ENCODE measurements at places on chromosomes 5 and 9.

GRCh38 chr5:5995819-5996218, 382.5 kb downstream of the MED10 start:
- no peaks in the 10 kb centered on the region for H3K4me1 ChIP-seq
- H3K27ac ChIP-seq: no peak overlapping the region
- no peaks in the 10 kb centered on the region for H3K36me3 ChIP-seq
- DNase-seq: no peak
- no peaks in the 10 kb centered on the region for H3K27me3 ChIP-seq

- no peaks in the 10 kb centered on the region for H3K4me1 ChIP-seq
- no peak overlapping the region for H3K27ac ChIP-seq
- no peak for DNase-seq
- no peaks in the 10 kb centered on the region for H3K27me3 ChIP-seq
- no peak overlapping the region for H3K4me3 ChIP-seq
These were observed 118.6 kb downstream of the FGF18 start for GRCh38 chr5:171537923-171538537.

DNA sequence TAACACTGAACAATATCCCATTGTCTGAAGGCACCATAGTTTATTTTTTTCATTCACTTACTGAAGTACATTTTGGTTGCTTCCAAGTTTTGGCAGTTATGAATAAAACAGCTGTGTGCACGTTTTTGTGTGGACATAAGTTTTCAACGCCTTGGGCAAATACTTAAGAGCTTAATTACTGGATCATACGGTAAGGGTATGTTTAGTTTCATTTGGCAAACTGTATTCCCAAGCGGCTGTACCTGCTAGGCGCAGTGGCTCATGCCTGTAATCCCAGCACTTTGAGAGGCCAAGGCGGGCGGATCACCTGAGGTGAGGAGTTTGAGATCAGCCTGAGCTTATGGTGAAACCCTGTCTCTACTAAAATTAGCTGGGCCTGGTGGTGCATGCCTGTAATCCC, 63.7 kb upstream of the FAM120A start:
- no peaks in the 10 kb centered on the region for H3K4me1 ChIP-seq
- no peak overlapping the region for H3K4me3 ChIP-seq
- peak overlapping the region; percentile 26 for H3K27ac ChIP-seq
- DNase-seq: no peak

DNA sequence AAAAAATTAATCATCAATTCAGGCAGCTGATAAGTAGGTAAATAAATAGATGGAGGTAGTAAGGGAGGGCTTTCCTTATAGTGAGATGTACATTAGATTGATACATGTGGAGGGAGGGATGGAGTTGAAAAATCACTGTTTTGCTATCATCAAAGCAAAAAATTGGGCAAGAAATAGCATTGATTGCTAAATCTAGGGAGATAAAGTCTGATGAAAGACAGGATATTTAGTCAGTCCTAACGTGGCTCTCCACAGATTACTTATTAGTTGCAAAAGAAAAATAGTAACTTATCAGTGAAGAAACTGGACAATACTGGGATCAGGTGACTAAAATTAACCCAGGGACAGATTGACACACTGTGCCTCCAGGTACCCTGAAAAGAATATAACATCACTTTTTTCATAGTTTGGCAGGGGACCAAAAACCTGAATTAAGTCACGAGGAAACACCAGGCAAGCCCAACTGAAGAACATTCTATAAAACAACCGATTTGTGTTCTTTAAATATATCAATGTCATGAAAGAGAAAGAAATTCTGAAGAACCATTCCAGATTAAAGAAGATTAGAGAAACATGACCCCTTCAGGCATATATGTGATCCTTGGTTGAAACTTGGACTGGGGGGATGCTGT, 27.1 kb upstream of the GOLPH3 start:
- no peaks in the 10 kb centered on the region for H3K36me3 ChIP-seq
- H3K4me3 ChIP-seq: no peak overlapping the region
- H3K27ac ChIP-seq: no peak overlapping the region
- no peak for DNase-seq

GRCh38 chr9:27534131-27534530, 4.5 kb upstream of the MOB3B start:
- H3K36me3 ChIP-seq: no peaks in the 10 kb centered on the region
- H3K4me1 ChIP-seq: peaks cover 12% of the 10 kb centered on the region
- peak overlapping the region; percentile 81 for H3K27ac ChIP-seq
- H3K4me3 ChIP-seq: no peak overlapping the region
- H3K27me3 ChIP-seq: no peaks in the 10 kb centered on the region

GRCh38 chr9:95981761-95982390, 106.4 kb downstream of the ERCC6L2 start:
- no peak overlapping the region for H3K27ac ChIP-seq
- peaks cover 10% of the 10 kb centered on the region for H3K36me3 ChIP-seq
- no peak for DNase-seq
- no peaks in the 10 kb centered on the region for H3K27me3 ChIP-seq
- no peak overlapping the region for H3K4me3 ChIP-seq

DNA sequence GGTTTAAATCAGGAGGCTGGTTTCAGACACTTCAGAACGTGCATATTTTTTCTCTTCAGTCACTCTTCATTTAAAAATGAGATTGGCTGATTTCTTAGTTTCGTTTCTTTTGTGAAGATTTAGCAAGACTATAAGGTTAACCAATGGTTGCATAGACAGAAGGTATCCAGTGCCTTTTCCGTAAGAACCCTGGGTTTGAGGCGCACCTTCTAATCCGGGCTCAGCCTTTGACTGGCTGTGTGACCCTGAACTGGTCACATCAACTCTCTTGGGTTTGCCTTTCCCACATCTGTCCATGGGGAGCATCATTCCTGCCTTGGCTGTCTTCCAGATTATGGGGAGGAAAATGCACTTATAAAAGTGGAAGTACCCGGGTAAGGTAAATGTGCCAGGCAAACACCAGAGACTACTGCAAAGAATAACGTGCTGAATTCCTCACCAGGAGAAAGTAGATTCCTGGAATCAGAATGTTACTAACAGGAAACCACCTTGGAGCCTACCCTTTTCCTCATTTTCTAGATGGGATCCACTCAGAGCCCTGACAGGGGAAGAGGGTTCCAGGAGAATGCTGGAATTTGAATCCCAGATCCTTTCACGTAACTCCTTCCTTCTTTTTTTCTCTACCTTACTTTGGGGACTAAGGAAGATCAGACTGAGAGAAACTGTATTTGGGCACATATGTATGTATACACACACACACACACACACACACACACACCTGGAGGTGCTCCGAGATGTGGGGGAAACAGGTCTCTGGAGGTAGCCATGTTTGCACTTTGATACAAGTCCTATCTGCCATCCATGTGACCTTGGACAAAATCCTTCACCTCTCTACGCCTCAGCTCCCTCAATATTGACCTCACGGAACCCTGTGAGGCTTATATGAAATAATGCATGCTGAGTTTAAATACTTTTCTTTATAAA, 6.8 kb downstream of the HAND1 start:
- peaks cover 10% of the 10 kb centered on the region for H3K4me1 ChIP-seq
- no peak overlapping the region for H3K4me3 ChIP-seq
- no peaks in the 10 kb centered on the region for H3K36me3 ChIP-seq
- H3K27ac ChIP-seq: no peak overlapping the region
- H3K27me3 ChIP-seq: peaks cover 68% of the 10 kb centered on the region
- no peak for DNase-seq

GRCh38 chr5:89300426-89300970, 417.5 kb upstream of the MEF2C start:
- H3K4me3 ChIP-seq: no peak overlapping the region
- no peak for DNase-seq
- H3K27ac ChIP-seq: no peak overlapping the region
- H3K27me3 ChIP-seq: no peaks in the 10 kb centered on the region

- no peak for DNase-seq
- no peaks in the 10 kb centered on the region for H3K4me1 ChIP-seq
- H3K27me3 ChIP-seq: no peaks in the 10 kb centered on the region
- no peak overlapping the region for H3K27ac ChIP-seq
These were observed 390.0 kb upstream of the IRX4 start for GRCh38 chr5:2272755-2273154.

DNA sequence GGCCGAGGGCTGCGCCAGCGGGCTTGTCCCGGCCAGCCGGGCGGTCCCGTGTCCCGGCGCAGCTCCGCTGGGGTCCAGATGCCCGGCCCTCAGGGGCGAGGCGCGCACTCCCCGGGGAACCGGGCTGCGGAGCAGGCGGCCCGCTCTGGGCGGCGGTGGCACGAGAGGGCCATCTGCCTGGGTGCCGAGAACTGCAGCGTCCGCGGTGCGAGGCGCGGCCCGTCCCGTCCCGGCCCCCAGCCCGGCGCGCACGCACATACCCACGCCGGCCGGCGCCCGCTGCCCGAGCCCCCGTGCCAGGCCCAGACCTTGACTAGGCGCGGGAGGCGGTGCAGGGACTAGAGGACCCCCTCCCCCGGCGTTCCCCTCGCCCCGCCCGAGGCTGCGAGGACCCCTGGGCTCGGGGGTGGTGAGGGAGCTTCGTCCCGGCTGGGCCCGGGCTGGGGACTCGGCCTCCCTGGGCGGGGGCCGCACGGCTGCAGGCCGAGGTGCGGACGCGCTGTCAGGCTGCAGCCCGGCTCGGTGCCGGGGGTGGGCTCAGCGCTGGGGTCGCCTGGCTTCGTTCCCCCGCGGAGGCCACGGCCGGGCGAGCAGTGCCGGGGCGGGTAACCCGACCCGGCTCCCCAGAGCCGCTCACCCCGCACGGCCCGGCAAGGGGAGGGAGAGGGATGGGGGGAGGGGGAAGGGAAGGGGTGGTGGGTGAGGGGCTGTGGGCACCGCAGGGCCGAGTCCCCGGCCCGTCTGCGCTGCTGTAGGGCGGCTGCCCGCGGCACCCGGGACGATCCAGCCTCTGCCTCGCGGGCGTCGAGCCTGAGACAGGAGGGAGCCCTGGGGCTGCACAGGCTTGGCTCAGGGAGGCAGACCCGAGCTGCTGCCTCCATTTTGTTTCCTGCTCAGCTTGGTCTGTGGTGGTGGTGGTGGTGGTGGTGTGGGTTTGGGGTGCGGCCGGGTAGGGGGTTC, 1.2 kb upstream of the NSD1 start:
- peak; percentile 36 for DNase-seq
- peak overlapping the region; percentile 99 for H3K4me3 ChIP-seq
- no peaks in the 10 kb centered on the region for H3K36me3 ChIP-seq
- H3K4me1 ChIP-seq: peaks cover 6% of the 10 kb centered on the region
- peak overlapping the region; percentile 96 for H3K27ac ChIP-seq

DNA sequence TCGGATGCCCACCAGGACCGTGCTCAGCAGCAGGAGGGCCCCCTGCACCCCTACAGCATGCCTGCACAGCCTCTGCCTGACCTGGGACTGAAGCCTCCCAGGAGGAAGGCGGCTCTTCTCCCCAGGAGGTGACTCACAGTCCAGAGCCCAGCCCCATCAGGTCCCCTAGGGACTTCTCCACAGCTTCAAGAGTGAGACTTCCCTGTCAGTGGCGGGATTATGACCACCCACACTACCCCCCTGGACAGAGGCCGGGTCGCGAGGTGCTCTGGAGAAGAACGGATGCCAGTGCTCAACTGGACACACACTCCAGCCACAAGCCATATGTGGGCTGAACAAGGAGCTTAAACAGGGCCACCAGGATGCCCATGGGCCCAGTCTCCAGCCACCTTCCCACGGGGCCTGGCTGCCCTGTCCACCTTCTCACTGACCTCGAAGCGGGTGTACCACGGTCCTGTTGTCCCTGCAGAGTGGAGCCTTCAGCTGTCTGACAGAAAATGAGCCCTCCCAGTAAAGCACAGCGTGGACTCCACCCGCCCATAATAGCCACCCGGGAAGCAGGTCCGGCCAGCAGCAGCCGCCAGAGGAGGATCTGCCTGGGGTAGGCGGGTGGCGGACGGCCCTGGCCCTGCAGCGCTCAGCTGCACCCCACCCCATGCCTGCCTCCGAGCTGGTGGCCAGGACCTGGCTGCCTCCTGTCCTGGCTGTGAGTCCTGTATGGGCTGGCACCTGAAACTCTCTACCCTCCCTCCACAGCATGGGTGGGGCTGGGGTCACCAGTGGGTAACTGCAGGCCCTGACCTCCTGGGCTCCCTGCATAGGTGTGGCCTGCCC, 54.7 kb downstream of the SEMA4D start:
- H3K27ac ChIP-seq: no peak overlapping the region
- peaks cover 5% of the 10 kb centered on the region for H3K36me3 ChIP-seq
- H3K4me3 ChIP-seq: no peak overlapping the region
- no peaks in the 10 kb centered on the region for H3K27me3 ChIP-seq
- DNase-seq: no peak
- H3K4me1 ChIP-seq: no peaks in the 10 kb centered on the region

GRCh38 chr5:2095011-2095410, 212.3 kb upstream of the IRX4 start:
- DNase-seq: no peak
- no peaks in the 10 kb centered on the region for H3K27me3 ChIP-seq
- H3K4me3 ChIP-seq: no peak overlapping the region
- peak overlapping the region; percentile 94 for H3K27ac ChIP-seq
- H3K4me1 ChIP-seq: no peaks in the 10 kb centered on the region

GRCh38 chr5:79474367-79475151, 39.4 kb downstream of the HOMER1 start:
- DNase-seq: no peak
- no peaks in the 10 kb centered on the region for H3K27me3 ChIP-seq
- no peaks in the 10 kb centered on the region for H3K36me3 ChIP-seq
- H3K4me3 ChIP-seq: no peak overlapping the region
- H3K4me1 ChIP-seq: no peaks in the 10 kb centered on the region

- no peak overlapping the region for H3K4me3 ChIP-seq
- H3K36me3 ChIP-seq: no peaks in the 10 kb centered on the region
These were observed 3.0 kb downstream of the C8G start for GRCh38 chr9:136947955-136948510.

DNA sequence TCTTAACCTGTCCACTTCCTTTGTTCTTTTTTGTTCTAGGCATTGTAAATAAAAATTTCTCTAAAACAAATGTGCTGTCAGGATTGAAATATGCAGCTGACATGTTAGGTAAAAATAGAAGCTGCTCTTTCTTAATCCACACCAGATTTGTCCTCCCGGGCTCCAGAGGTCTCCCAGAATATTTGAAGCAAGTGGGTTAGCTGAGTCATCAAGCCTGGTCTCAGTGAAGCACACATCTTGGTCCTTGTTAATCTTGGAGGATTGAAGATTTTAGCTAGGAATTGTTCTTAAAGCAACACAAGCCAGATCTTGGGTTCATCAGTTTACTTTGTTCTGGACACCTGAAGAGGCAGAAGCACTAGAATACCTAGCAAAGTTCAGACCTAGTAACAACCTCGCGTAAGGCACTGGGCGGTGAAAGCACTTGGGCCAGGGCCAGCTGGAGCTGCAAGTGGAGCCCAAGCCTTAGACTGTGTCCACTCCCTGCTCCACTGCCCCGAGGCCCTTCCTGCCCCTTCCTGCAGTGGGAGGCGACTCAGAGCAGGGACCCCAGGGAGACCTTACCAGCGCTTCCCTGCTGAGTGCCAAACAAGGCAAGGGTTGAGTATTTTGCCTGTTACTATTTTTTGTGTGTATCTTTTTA, 36.5 kb downstream of the HABP4 start:
- no peak for DNase-seq
- H3K36me3 ChIP-seq: no peaks in the 10 kb centered on the region
- H3K4me3 ChIP-seq: no peak overlapping the region
- H3K27ac ChIP-seq: peak overlapping the region; percentile 57
- H3K27me3 ChIP-seq: no peaks in the 10 kb centered on the region
- peaks cover 5% of the 10 kb centered on the region for H3K4me1 ChIP-seq
